Upper lobe of left lung (tissue), 6 donors: ENCODE measurements at places on chromosomes 4 and X.

DNA sequence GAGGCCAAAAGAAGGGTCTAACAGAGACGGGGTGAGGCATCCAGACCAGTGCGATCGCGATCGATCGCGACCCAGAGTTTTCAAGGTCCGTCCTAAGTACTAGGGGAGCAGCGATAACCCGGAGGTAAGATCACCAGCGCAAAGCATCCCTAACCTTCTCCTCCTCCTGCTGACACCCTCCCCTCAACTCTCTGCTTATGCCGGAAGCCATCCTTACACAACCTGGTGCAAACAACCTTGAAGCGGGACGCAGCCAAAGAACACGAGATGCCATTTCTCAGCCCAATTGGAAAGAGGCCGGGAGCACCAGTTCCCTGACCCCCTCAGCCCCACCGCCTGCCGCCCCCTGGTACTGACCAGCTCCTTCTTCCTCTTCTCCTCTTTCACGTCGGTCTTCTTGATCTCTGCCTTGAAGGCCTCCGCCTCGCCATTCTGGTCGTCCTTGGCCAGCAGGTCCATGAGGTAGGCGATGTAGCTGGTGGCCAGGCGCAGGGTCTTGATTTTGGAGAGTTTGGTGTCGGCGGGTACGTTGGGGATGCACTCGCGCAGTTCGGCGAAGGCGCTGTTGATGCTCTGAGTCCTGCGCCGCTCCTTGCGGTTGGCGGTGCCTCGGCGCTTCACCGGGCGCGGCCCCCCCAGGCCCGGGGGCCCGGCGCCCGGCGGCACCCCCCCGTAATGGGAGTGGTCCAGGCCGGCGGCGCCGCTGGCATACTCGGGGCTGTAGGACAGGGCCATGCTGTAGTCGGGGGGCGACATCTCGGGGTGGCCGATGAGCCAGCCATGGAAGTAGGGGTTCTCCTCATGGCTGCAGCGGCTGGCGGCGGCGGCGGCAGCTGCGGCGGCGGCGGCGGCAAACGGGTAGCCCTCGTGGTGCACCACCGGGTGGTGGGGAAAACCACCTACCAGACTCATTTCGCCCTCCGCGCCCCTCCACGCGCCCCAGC lies 1.4 kb downstream of the HAND2 start:
- H3K27me3 ChIP-seq = peaks cover 33% of the 10 kb centered on the region
- peaks cover 15% of the 10 kb centered on the region for H3K4me1 ChIP-seq
- no peak overlapping the region for H3K4me3 ChIP-seq
- no peak overlapping the region for H3K27ac ChIP-seq

DNA sequence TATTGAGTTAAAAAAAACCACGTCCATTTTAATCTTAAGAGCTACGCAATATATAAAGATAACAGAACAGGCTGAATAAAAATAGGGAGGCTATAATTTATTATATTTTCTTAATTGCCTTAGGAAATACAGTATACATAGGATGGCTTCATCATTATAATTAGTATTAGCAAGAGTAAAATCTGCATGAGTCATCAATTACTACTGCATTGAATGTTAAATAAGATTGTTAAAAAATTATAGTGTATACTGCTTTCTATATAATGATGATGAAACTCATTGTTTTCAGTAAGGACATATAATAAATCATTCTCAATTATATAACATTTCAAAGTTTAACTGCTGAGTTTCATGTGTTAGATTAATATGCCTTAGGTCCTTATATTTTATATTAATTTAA lies 133.4 kb upstream of the GRID2 start:
- H3K4me3 ChIP-seq = no peak overlapping the region
- no peaks in the 10 kb centered on the region for H3K4me1 ChIP-seq
- no peak overlapping the region for H3K27ac ChIP-seq
- H3K36me3 ChIP-seq = no peaks in the 10 kb centered on the region

DNA sequence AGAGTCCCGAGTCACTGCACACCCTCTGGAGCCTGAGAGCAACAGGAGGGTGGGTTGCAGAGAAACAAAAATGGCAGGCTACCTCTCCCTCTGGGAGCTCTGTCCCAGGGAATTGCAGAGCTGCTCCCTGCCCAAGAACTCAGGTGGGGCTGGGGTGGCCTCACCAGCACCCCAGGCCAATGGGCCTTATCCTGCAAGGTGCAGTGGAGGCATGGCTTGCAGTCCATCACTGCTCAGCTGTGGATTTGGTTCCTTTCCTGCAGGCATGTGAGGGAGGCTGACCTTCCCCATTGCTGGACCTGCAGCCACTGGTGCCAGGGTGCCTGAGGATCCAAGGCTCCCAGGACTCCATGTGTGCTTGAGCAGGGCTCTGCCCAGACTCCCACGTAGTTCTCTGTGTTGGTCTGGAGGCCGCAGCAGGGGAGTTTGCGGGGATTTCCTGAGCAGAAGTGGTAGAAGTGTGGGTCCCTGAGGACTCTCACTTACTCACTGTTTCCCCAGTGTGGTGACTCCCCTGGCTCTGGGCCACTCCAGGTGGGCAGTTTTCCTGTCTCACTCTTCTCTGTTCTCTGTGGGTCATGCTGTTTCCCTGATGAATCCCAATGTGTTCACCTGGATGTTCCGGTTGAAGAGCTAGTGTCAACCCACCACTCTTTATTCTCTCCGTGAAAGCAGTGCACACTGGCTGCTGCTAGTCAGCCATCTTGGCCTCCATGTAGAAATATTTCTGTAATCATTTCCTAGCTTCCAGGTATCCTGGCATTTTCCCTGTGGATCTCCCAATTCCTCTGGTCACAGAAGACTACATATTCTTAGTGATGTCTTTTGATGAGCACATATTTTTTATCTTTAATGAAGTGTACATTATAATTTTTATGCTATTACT lies 82.3 kb downstream of the ARHGAP24 start:
- no peaks in the 10 kb centered on the region for H3K36me3 ChIP-seq
- H3K27ac ChIP-seq = no peak overlapping the region
- peak; percentile 6 for DNase-seq
- no peak overlapping the region for H3K4me3 ChIP-seq
- H3K27me3 ChIP-seq = no peaks in the 10 kb centered on the region

- H3K27ac ChIP-seq = no peak overlapping the region
- H3K4me1 ChIP-seq = no peaks in the 10 kb centered on the region
- no peak overlapping the region for H3K4me3 ChIP-seq
- no peaks in the 10 kb centered on the region for H3K27me3 ChIP-seq
- H3K36me3 ChIP-seq = no peaks in the 10 kb centered on the region
- no peak for DNase-seq
These were observed 347.2 kb upstream of the DDX53 start for GRCh38 chrX:22652596-22652995.

DNA sequence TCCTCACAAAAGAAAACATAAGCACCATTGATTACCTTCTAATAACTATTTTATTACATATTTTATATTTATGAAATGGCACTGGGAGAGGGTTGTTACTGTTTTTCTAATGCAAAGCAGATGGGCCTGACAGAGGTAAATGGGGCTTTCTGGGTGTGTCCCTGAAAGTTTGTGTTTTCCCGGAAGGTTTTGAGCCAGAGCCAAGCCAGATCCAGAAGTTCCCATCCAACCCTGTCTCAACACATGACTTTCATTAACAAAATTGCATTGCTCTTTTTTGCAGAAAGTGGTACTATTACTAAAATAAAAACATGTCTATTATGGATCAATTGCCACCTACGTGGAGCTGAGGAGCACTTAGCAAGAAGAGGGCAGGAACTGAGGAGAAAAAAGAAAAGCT lies 181.3 kb downstream of the RAB28 start:
- no peaks in the 10 kb centered on the region for H3K4me1 ChIP-seq
- H3K27me3 ChIP-seq = no peaks in the 10 kb centered on the region
- no peak overlapping the region for H3K27ac ChIP-seq
- no peak for DNase-seq
- no peaks in the 10 kb centered on the region for H3K36me3 ChIP-seq

DNA sequence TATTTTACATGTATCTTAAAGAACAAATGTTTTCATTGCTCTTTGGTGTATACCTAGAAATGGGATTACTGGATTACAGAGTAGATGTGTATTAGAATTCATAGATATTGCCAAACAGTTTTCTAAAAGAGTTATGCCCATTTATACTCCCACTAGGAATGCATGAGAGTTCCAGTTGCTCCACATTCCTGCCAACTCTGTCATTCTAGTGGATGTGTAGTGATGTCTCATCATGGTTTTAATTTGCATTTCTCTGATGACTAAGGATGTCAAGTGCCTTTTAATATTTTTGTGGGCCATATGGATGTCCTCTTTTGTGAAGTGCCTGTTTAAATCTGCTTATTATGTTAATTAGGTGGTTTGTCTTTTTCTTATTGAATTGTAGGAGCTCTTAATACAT lies 65.6 kb upstream of the BMP2K start:
- H3K4me3 ChIP-seq = no peak overlapping the region
- no peaks in the 10 kb centered on the region for H3K36me3 ChIP-seq
- no peaks in the 10 kb centered on the region for H3K4me1 ChIP-seq
- no peak for DNase-seq

DNA sequence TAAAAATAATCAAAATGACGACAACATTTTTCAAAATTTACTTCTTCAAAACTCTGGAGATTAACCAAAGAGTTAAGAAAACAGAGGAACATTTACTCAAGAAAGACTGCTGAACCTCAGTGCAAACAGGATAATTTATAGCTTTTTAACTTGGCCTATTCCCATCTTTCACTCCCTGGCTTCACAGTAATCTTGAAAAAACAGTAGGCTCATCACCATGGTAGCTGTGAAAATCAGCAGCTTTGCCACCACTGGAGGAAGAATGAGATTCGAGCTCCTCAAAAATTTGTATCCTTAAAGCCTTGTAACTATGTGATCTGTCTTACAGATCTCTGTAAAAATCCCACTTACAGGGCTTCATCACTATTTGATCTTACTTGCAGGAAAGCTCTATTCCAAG lies 447.7 kb upstream of the CTSO start:
- H3K4me1 ChIP-seq = no peaks in the 10 kb centered on the region
- no peak for DNase-seq
- H3K36me3 ChIP-seq = no peaks in the 10 kb centered on the region
- H3K4me3 ChIP-seq = no peak overlapping the region
- no peaks in the 10 kb centered on the region for H3K27me3 ChIP-seq

- DNase-seq = no peak
- H3K27me3 ChIP-seq = no peaks in the 10 kb centered on the region
- no peak overlapping the region for H3K27ac ChIP-seq
- H3K4me1 ChIP-seq = no peaks in the 10 kb centered on the region
- no peak overlapping the region for H3K4me3 ChIP-seq
These were observed 67.2 kb upstream of the ETNPPL start for GRCh38 chr4:108829966-108830492.

- no peak overlapping the region for H3K4me3 ChIP-seq
- H3K27me3 ChIP-seq = no peaks in the 10 kb centered on the region
- DNase-seq = peak; percentile 29
- no peaks in the 10 kb centered on the region for H3K4me1 ChIP-seq
- no peaks in the 10 kb centered on the region for H3K36me3 ChIP-seq
- no peak overlapping the region for H3K27ac ChIP-seq
These were observed 28.1 kb upstream of the MAN2B2 start for GRCh38 chr4:6546681-6547447.

GRCh38 chrX:28324321-28324721 lies 262.9 kb upstream of the IL1RAPL1 start:
- DNase-seq = no peak
- H3K27me3 ChIP-seq = no peaks in the 10 kb centered on the region
- H3K36me3 ChIP-seq = no peaks in the 10 kb centered on the region
